ENCODE measurements at places on chromosomes 12 and 14. TPM values are rescaled to one million over a fixed set of nuclear protein-coding genes. Genes with fewer than 3 reads are reported as not detected.

DNA sequence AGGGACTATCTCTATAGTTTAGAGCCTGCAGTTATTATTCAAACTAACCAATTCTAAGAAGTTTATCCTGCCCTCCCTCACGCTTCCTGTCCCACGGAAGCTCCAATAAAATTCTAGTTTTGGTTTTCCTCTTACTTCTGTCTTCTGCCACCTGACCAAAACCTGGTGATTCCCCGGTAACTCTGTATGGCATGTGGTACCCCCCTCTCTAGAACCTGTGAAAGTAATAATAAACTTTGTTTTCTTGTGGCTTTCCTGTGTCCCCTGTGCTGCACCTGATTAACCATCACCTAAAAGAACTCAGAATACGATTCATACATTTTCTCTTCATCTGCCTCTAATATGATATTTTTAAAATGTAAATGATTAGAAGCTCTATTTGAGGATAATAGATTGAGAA, 379.8 kb downstream of the APAF1 start:
- no peak overlapping the region for H3K4me3 ChIP-seq
- H3K27ac ChIP-seq = no peak overlapping the region
- no peaks in the 10 kb centered on the region for H3K27me3 ChIP-seq
- no peaks in the 10 kb centered on the region for H3K4me1 ChIP-seq
- no peaks in the 10 kb centered on the region for H3K36me3 ChIP-seq

GRCh38 chr14:92719890-92720323, 28.5 kb downstream of the LGMN start:
- H3K4me1 ChIP-seq = peaks cover 30% of the 10 kb centered on the region
- H3K27me3 ChIP-seq = no peaks in the 10 kb centered on the region
- no peak overlapping the region for H3K4me3 ChIP-seq
- peaks cover 8% of the 10 kb centered on the region for H3K36me3 ChIP-seq
- H3K27ac ChIP-seq = peak overlapping the region; percentile 33

DNA sequence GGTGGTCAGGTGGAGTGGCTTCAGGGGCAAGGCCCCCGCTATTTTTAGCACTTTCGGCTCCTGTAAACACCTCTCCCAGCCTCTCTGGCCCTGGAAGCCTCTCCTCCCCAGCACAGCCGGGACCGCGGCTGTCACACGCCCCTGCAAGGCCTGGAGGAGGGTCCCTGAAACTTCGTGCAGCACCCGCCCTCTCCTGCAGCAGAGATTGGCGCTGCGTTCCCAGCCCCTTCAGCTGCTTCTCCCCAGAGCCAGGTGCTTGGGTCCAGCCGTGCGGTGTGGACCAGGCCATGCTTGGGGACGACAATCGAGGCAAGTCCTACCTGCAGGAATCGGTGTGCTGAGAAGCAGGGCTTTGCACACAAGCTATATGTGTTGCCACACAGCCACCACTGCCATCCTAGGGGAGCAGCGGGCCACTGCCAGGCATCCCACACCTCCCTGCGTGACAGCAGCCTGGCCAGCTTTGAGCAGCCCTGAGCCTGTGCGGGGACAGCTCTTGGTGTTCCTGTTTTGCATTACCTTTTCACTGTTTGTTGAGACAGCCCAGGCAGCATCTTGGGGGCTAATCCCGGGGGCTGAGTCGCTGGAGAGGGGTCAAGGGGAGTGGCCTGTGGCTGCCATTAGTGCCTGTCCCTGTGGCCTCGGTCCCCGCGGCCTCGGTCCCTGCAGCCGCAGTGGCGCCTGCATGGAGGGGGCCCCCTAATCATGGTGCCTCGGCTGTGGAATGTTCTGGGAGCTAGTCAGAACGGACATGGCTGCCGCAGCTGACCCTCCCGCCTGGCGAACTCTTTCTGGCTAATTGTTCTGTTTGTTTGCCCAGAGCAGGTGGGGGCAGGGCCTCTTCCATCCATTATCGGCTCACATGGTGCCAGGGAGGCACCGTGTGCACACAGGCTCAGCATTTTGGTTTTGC, 27.6 kb upstream of the TRAF3 start:
- peaks cover 8% of the 10 kb centered on the region for H3K36me3 ChIP-seq
- no peak for DNase-seq
- no peak overlapping the region for H3K4me3 ChIP-seq
- no peaks in the 10 kb centered on the region for H3K27me3 ChIP-seq
- H3K4me1 ChIP-seq = no peaks in the 10 kb centered on the region

Gene PRB2
- total RNA-seq = not detected

Gene KRT77
- total RNA-seq = not detected

DNA sequence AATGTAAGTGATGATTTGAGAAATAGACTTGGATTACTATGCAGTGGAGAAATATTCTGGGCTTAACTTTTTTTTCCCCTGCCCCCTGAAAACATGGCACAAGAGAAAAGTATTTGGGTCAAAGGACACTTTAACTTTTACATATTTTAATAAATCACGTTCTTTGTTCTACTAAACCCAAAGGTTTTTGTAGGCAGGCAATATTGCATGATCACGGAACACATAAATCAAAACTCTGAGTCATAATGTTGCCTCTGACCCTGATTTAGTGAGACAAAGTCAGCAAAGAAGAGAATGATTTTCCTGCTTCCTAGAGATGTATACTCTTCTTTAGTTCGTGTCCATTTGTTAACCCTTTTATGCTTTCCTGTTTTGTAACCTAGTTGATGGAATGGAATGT, 38.0 kb downstream of the ABCD2 start:
- no peak overlapping the region for H3K4me3 ChIP-seq
- H3K27ac ChIP-seq = no peak overlapping the region
- DNase-seq = no peak

GRCh38 chr12:80217011-80217535, 117.7 kb downstream of the OTOGL start:
- no peaks in the 10 kb centered on the region for H3K27me3 ChIP-seq
- DNase-seq = no peak
- no peak overlapping the region for H3K4me3 ChIP-seq
- peaks cover 5% of the 10 kb centered on the region for H3K4me1 ChIP-seq

GRCh38 chr14:106883218-106883692, 1356.9 kb downstream of the TMEM121 start:
- H3K4me3 ChIP-seq = no peak overlapping the region
- no peaks in the 10 kb centered on the region for H3K36me3 ChIP-seq
- DNase-seq = no peak
- H3K27ac ChIP-seq = no peak overlapping the region

Gene HOXC4
- total RNA-seq = 0.47 TPM

Gene ENDOU
- not detected for total RNA-seq

DNA sequence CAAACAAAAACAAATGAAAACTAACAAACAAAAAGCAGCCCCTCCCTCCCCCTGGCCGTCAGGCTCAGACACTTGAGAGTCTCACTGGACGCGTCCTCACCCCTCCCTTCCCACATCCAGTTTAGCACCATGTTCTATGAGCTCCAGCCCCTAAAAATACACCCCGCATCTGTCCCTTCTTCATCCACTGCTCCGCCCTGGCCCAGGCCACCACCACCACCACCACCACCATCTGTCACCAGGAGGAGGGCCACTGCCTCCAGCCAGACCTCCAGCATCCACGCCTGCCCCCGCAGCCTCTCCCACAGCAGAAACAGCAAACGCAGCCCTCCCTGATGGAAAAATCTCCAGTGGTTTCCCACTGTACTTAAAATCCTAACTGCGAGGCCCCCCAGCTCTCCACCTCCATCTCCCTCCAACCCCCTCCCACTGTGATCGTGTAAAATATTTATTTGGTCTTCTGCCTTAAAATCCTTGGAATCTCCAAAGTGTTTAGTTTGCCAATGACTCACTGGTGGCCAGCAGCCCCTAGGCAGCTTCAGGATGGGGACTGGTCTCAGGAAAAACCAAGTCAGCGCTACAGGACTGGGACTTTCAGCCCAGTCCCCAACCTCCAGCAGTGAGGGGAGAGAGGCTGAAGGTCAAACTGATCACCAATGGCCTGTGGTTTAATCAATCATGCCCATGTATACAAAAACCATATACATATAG, 95.1 kb downstream of the SCARB1 start:
- no peak for DNase-seq
- H3K27ac ChIP-seq = no peak overlapping the region
- peaks cover 28% of the 10 kb centered on the region for H3K4me1 ChIP-seq
- H3K4me3 ChIP-seq = no peak overlapping the region
- H3K36me3 ChIP-seq = no peaks in the 10 kb centered on the region

DNA sequence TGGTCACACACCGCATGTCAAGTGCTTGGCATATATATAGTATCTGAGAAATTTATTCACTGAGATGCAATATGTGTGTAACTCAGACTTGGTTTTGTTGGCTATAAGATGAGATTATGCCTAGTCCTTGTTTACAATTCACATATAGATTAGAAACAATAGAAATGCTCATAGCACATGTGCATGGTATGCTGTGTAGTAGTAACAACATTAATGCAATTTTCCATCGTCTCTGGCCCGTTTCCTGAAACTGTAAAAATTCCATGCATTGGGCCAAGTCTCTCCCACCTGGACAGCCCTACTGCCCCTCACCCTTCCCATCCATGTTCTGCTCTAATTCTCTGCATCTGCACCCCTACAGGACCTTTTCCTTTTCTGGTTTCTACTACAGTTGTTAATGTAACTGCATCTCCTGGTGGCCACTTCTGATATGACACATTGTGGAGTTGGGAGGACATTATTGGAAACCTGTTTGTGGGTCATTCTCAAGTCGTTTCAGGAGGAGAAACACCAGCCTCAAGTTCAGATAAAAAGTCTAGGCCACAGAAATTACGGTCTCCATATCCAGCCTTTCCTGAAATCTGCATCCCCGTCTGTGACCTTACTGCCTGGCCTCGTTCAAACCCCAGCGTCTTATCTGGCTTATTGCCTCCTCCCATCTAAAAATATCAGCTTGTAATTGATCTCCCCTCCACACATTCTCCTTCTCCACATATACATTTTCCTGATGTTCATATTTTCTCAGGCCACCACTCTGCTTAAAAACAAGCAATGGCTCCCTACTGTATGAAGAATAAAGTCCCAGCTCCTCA, 37.5 kb downstream of the EMP1 start:
- no peak overlapping the region for H3K4me3 ChIP-seq
- no peaks in the 10 kb centered on the region for H3K4me1 ChIP-seq
- no peak overlapping the region for H3K27ac ChIP-seq

DNA sequence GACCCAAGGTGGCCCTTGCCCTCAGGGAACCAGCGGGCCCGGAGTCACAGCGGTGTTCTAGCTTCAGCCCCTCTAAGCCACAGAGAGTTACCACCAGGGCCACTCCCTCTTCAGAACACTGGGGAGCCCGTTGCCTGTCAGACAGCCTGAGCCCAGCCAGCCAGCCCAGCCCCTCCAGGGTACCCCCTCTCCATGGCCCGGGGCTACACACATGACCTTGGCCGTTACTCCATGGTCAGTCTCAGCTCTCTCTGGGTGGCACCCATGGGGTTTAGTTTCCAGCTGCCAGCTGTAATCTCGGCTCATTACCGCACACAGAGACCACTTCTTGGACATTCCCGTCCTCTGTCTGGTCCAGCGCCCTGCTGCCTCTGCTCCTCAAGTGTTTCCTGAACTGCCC, 35.0 kb downstream of the PPP2R5C start:
- no peaks in the 10 kb centered on the region for H3K27me3 ChIP-seq
- H3K4me1 ChIP-seq = peaks cover 15% of the 10 kb centered on the region
- H3K27ac ChIP-seq = no peak overlapping the region
- peaks cover 12% of the 10 kb centered on the region for H3K36me3 ChIP-seq
- H3K4me3 ChIP-seq = no peak overlapping the region

Gene DNAI7
- 6.7 TPM for total RNA-seq

DNA sequence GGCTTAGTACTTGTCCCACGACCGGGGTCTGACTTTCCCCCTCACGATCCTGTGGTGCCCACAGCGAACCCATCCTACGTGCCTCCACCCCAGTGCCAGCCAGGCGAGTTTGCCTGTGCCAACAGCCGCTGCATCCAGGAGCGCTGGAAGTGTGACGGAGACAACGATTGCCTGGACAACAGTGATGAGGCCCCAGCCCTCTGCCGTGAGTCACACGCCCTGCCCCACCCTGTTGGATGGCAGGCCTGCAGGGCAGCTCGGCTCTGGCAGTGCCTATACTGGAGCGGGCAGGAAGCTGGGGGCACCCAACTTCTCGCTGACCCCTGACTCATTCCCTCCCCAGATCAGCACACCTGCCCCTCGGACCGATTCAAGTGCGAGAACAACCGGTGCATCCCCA, 18.3 kb upstream of the LRP1-AS start:
- H3K4me1 ChIP-seq = no peaks in the 10 kb centered on the region
- H3K4me3 ChIP-seq = no peak overlapping the region
- H3K36me3 ChIP-seq = peaks cover 99% of the 10 kb centered on the region
- H3K27ac ChIP-seq = no peak overlapping the region

- no peaks in the 10 kb centered on the region for H3K27me3 ChIP-seq
- no peak for DNase-seq
- H3K36me3 ChIP-seq = peaks cover 4% of the 10 kb centered on the region
- peak overlapping the region; percentile 37 for H3K4me3 ChIP-seq
- H3K27ac ChIP-seq = peak overlapping the region; percentile 68
These were observed 56.4 kb upstream of the ATP2A2 start for GRCh38 chr12:110224379-110225304.

Gene ACSS3
- 32.4 TPM for total RNA-seq

Data from lower lobe of right lung (tissue), 2 donors.